ENCODE measurements at places on chromosomes 4 and X. TPM values are rescaled to one million over a fixed set of nuclear protein-coding genes. Genes with fewer than 3 reads are reported as not detected.

- DNase-seq: no peak
Observed at GRCh38 chr4:1408418-1408817, 2.2 kb upstream of the NKX1-1 start.

DNA sequence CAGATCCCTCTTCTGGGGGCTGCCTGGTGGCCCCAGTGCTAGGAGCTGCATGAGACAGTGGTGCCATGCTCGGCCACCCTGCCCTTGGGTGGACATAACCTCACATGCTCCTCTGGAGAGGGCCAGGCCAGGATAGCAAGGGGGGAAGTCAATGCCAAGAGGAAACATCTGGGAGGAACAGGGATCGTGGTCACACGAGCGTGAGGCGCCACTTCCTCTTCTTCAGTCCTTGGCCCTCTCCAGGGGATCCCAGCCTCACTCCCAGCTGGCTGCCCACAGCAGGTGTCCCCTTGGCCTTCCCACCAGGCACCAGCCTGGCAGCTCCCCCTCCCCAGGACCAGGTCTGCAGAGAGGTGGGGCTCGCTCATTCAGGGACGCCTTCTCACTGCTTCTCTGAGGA is 28.6 kb downstream of the TBC1D14 start:
- DNase-seq: no peak

- no peak for DNase-seq
Observed at GRCh38 chrX:9899640-9900111, 67.5 kb upstream of the CLDN34 start.

DNA sequence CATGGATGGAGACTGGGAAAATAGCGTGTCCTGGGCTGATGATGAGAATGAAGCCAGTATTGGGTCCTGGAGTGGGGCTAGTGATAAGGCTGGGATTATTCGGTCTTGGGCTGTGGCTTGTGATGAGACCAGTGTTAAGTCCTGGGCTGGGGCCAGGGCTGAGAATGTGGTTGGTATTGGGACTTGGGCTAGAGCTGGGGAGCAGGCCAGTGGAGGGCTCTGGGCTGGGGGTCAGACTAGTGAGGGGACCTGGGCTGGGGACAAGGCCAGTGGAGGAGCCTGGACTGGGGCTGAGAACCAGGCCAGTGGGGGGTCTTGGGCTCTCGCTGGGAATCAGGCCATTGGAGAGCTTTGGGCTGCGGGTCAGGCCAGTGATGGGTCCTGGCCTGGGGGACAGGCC is 6.7 kb downstream of the ARMCX4 start:
- DNase-seq: no peak

DNA sequence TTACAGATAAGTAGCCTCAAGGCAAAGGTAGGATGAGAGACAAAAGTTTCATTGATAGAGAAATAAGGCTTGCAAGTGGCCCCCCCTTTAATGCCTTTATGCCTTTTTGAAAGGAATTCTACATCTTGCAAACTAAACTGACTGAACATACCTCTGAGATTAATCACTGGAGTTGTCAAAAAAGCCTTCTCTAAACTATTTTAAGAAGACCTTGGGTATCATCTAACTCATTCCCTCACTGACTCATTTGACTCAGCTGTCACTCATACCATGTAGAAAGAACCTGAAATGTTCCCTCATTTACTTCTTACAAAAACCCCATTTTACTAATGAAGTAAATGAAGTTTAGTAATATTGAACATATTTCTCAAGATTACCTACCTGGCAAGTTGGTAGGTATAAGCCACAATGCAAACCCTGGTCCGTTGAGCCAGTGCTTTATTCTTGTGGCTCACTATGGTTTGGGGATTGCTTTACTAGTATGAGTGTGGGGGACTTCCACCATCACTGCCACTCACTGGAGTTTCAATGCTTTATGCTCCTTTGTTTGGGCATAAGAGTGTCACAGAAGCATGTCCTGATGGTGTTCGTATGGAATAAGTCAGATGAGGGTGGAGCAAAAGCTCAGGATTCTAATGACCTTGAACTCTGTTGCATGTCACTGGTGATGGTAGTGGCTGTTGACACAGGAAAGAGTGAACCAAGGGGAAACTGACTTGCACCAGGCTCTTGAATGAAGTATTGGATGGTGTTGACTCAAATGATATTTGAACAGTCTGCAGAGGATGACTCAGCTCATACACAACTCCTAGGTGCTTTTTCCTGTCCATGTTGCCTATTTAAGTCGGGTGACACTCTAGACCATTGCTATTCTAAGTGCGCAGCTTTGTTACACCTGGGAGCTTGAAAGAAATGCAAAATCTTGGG is 305.5 kb upstream of the EMCN start:
- DNase-seq: no peak

DNA sequence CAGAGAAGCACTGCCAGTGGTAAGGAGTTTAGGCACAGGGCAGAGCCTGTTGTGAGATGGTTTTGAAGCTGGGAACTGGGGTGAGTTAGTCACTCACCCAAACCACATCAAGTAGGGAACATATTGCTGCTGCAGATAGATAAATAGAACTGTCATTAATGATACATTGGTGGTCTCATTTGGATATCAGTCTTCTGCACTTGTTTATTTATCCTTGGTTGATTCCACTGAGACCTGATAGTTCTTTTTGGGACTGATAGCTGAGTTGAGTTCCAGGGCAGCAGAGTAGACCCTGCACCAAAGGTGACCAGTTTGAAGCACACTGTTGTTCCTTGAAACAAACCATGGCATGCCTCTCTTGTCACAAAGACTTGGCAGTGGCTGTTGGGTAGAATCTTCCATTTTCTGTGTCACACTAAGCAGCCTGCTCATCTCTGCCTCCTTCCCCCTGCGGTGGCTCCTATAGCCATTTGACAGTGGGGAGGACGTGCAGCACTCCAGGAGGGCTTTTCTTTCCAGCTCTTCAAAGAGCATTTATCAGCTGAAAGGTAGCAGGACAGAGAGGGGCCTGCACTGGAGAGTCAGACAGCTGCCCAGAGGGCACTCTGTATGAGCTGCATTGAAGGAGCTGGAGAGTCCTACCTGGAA is 59.7 kb upstream of the TMEM164 start:
- no peak for DNase-seq

DNA sequence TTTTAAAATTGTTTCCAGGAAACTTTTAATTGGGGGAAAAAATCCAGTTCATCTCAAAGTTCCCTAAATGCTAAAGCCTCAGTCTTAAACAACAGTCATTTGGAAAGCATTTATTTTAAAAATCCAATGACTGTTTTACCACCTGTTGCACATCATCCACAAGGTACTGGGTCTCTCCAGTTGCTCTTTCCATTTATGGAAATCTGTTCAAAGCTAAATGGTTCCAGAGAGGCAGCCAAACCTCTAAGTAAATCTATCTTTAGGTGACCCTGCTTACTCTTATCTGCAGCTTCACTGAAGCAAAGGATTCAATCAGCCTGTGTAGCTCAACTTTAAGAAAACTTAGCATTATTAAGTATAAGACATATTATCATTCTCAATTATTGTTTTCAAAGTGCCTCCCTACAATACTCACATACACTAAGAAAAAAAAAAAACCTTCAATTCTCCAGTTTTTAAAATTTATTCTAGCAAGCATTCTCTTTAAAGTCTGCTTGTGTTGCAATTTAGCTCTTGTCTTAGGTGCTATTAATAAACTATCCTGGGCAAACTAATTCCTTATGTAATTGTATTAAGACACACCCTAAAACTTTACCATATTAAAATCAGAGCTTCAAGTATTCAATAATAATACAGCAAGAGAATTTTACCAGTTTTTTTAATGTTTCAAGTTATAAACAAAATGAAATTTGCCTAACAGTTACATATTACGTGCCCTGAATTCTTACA is 60.6 kb downstream of the NOCT start:
- no peak for DNase-seq

The GNRHR gene
- not detected for total RNA-seq

The PSAPL1 gene
- not detected for total RNA-seq
